ENCODE measurements at places on chromosomes 11 and 22.

- no peak for DNase-seq
These were observed 46.3 kb downstream of the BRD1 start for GRCh38 chr22:49781289-49781782.

GRCh38 chr11:133202816-133203215 lies 329.5 kb downstream of the OPCML start:
- DNase-seq, result no peak

DNA sequence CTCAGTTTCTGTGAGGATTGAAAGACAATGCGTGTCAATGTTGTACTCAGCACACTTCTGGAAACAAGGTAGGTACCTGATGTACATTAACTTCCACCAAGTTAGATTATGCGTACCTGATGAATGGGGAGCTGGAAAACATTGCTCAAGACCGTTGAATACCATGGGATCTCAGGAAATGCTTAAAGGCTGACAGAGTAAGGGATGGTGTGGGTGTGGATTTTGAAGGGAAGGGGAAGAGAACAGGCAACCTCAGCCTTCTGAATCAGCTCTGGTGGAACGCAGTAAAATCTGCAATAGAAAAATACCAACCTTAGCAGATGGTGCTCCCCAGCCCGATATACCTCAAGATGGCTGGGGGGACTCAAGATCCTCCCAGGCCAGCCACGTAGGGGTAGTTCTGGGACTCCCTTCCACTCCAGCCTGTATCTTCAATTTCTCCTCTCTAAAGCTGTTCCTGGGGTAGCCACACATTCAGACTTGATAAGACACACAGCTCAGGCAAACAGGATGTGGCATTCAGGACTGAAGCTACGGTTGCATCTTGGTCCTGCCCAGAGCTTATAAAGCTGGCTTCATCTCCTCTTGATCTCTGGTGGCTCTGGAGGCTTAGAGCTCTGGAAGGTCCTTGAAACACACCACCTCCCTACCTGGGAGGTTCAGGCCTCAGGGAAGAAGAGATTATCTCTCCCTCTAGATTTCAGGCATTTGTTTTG lies 111.8 kb downstream of the CTNND1 start:
- no peak for DNase-seq

GRCh38 chr11:6578134-6578533 lies 25.3 kb downstream of the RRP8 start:
- no peak for DNase-seq

GRCh38 chr22:22069450-22070370 lies 87.1 kb upstream of the TOP3B start:
- DNase-seq, result no peak

DNA sequence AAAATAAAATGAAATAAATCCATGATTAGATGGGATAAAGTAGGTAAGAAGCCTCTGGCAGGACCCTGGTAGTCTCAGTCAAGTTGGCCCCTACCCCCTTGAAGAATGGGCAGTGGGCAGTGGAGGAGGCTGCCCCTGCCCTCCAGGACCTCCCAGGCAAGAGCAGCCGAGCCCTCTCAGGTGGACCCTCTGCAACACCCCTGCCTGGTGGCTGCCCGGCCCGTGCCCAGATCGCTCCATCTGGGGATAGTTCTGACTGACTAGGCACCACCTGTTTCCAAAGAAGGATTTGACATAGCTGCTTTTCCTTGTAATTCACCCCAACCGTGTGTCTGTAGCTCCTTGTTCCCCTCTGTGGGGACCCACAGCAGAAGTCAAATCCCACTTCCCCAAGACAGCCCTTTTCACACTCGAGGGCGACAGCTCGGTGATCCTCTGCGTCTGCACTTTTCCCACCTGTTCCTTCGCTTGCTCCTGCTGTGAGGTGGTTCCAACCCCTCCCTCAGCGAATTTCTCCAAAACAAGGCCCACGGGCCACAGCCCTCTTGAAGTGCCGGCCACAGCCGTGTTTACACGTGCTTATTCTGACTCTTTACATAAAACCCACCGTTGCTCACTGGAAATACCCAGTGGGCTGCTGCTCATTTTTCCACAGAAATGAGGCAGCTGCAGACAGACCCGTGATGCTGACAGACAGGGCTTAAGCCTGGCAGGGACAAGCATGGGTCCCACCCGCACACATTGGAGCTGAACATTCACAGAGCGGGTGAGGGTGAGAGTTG lies 5.5 kb upstream of the TMPRSS13 start:
- no peak for DNase-seq

DNA sequence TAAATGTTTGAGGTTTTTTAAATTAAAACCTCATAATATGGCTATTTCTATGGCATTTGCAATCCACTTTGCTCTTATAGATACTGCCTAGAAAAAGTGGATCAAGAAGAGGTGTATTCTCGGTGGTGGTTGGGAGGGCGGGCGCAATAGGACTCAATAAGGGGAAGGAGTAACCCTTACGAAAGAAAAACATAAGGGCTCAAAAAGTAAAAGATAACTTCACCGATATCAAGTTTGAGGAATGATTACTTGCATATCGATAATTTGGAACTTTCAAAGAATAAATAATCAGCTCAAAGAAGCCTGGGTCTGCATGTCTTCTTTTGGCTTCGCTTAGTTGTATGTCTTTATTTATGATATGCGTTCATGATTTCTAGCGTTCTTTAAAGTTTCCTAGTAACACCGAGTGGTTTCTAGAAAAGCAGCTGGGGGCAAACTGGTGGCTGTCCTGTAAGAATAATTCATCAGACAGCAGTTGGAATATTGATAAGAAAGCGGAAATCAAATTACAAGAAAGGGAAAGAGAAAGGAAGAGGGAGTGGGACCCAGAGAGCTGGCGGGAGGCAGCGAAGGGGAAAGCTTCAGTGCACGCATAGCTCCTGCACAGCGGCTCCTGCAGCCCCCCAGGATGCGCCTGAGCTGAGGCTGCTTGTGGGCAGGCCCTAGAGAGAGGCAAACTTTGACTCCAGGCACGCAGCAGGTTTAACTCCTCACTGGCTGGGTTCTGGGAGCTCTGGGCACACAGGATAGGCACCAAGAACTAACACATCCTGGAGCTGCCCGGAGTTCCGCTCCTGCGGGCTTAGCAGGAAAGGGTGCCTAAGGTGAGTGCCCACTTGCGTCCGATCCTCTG lies 9.1 kb upstream of the FLI1 start:
- DNase-seq, result no peak

DNA sequence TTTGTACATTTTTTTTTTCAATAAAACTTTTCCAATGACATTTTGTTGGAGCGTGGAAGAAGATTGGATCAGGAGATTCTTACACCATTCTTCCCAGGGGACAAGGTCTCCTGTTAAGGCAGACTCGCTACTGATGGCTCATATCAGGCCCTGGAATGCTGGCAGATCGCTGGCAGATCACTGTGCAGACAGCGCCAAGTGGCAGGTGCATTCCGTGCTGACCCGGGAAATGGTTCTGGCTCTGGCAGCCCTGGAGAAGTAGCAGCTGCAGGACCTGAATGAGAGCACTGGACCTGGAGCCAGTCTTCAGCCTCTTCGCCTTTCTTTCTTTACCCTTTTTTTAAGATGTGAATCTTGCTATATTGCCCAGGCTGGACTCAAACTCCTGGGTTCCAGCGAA lies 10.7 kb downstream of the SERPINH1 start:
- no peak for DNase-seq

DNA sequence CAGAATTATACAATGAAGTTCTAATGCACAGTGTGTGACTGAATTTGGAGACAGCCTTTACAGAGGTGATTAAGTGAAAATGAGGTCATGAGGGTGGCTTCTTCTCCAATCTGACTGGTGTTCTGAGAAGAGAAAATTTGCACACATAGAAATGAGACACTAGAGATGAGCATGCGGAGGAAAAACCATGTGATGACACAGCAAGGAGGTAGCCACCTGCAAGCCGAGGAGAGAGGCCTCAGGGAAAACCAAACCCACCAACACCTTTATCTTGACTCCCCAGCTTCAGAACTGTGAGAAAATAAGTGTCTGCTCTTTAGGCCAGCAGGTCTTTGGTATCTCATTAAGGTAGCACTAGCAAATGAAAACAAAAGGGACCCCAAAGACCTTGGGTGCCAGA lies 93.2 kb downstream of the GGTLC2 start:
- DNase-seq, result no peak

DNA sequence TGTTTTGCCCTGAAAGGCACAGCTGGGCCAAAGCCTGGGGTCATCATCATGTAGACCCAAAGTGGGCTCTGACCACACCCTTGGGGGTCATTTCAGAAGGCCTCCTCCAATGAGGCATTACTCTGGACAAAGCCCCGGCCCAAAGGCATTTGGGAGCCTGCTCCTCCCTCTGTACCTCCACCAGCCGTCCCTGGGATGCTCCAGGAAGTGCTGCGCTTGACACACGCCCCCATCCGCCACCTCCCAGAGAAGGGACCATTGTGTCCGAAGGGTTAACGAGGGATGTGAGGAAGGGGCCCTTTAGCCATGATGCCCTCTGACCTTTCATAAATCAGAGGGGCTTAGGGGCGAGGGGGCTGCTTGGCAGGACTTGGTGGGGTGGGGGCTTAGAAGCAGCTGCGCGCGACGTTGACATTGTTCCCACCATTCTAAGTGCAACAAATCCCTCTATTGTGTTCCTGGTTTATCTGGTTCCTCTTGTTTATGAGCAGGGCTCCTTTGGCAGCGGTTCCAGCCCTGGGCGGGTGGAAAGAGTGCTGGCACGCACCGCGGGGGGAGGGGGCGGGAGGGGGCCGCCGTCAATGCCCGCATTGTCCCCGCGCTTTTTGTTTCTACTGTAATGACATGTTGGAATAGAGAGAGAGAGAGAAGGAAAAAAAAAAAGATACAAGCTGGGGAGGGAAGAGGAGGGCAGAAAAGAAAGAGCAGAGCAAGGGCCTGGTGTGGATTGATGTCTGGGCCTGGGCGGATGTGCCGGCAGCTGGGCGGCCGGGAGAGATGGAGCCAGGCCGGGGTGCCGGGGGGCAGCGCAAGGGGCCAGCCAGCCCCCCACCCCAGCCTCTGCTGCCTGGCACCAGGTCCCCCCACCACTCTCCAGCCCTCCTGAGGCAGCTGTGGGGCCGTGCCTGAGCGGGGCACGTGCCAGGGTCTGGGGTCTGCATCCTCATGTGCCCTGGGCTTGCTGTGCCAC lies 32.1 kb upstream of the SOX10 start:
- DNase-seq, result peak; percentile 79

DNA sequence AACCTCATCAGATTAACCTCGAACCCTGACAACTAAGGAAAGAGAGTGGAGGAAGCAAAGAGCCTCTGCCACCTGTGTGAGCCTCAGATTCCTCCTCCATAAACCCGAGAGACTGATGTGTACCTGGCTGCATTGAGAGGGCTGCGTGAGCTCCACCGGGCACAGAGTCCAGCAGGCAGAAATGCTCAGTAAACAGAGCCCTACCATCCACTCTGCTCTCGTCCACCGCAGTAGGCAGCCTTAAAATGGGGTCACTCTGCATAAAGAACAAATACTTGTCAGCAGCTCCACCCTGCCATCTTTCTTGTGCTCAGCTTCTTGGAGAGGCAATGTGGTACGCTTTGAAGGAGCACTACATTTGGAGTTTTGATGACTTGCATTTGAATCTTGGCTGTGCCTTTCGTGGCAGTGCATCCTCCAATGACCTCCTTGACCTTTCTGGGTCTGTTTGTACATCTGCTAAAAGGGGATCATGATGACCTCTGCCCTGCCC lies 43.0 kb upstream of the CD5 start:
- no peak for DNase-seq

GRCh38 chr22:16721961-16722360 lies 103.2 kb downstream of the XKR3 start:
- no peak for DNase-seq

GRCh38 chr11:126140926-126141280 lies 70.5 kb downstream of the RPUSD4 start:
- DNase-seq, result peak; percentile 81

- no peak for DNase-seq
These were observed 104.9 kb downstream of the KCNC1 start for GRCh38 chr11:17839450-17839849.

- no peak for DNase-seq
These were observed 12.3 kb downstream of the TANGO2 start for GRCh38 chr22:20033045-20033706.

DNA sequence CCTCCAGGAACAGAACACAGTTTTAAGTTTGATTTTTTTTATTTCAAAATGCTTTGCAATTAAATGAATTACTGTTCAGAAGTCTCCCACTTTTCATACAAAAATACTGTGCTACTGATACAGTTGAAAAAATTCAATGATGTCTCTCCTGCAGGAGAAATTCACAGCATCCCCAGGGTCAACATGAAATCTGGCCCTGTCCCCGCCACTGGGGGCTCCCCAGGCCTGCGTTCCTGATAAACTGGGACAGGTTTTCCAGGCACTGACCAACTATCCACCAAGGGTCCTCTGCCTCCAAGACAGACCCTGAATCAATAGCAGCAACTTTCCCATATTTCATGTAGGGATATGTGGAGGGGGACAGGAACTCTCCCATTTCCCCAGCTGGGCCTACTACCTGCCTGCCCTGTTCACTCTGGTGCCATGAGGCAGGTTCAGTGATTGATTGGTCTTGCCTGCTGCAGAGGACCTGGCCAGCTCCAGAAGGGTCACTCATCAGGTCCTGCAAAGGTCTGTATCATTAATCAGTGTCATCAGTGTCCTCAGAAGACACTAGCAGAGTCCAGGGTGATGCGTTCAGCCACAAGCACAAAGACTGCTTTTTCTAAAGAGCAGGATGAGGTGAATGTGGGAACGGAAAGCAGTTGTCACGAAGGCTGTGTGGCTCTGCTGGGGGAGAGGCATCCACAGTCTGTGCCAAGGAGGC lies 43.4 kb downstream of the PISD start:
- DNase-seq, result no peak

GRCh38 chr11:18650353-18650752 lies 16.2 kb upstream of the SPTY2D1 start:
- DNase-seq, result no peak

- no peak for DNase-seq
These were observed 3.7 kb upstream of the HSPA8 start for GRCh38 chr11:123065621-123066020.

DNA sequence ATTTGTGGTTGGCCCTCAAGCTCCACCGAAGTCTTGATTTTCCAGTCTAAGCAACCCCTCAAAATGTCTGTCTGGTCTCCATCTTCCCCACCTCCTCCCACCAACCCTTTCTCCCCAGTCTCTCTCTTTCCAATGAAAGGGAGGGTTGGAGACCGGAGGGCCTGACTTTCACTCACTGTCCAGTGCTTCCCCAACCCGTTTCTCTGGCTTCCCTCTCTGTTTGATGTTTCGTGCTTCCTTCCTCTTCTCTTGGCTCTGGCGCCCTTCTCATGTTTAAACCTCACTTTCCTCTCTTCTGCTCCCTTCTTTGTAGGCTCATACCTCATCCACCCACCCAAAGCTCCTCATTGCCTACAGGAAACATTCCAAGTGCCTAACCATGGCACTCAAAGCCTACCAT lies 11.1 kb upstream of the VPS37C start:
- DNase-seq, result no peak

Data from astrocyte of the hippocampus (primary cell).